ENCODE measurements at places on chromosomes 12 and 14. TPM values are rescaled to one million over a fixed set of nuclear protein-coding genes. Genes with fewer than 3 reads are reported as not detected.

Gene KLHL33
- not detected for total RNA-seq

DNA sequence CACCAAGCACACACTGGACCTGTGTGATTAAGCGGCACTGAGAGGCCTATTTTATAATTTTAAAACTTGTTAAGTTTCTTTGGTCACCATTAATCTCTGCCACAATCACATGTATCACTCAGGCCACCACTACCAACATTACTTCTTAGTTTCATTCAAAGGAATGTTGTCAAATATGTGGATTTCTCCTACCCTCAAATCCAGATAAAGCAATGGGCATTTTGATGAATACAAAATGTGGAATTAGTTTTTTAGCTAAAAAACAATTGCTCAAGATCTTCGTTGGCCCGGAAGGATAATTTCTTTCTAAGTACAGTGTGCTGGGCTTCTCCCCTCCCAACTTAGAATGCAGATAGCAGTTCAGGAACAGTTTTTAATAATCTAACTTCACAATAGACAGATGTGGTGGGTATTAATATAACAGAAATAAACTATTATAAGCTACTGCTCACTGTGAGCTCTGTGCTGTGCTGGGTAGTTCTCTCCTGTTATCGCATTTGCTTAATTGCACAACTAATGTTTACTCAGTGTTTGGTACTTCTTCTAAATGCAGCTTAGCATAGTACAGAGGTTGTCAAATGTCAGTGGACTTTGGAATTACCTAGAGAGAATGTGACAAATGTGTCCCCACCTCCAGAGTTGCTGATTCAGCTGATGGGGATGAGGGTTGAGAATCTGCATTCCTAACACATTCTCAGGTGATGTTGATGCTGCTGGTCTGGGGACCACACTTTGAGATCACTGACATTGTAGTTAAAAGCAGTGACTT lies 266.7 kb upstream of the AMIGO2 start:
- no peak for DNase-seq

DNA sequence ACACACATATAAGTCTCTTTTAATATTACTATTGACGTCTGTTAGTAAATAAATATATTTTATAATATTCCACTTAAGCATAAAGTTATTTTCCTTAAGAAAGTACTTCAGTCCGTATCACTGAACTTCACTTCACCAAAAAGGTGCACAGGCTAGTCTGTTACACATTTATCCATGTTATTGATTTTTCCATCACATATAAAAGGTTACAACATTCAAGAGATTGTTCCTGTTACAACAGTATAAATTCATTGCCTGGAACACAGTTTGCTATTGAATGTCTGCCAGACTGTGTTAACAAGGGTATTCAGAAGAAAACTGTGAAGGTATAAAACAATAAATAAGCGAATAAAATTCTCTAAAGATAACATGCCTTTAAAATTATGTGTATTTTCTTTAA lies 175.9 kb downstream of the NTS start:
- no peak for DNase-seq

Gene KRT77
- total RNA-seq: not detected

Gene RPS6KL1
- total RNA-seq: 0.80 TPM

Gene ZNF219
- total RNA-seq: 19.1 TPM

DNA sequence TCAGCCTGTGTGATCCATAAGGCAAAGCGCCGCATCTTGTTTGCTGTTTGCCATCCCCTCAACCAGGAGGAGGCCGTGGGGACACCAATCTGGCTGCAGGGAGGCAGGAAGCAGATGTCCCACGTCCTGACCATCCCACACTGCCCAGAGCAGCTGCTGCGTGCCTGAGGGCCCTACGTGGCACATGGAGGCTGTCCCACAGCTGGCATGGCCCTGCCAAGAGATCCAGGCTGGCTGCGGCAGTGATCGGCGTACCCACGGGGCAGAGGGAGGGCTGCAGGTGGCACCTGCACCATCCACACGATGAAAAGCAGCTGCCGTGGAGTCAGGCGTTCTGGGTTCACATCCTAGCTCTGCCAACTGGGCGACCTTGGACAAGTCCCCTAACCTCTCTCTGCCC lies 42.0 kb downstream of the NCOR2 start:
- peak; percentile 97 for DNase-seq

- no peak for DNase-seq
Measured at GRCh38 chr12:81079280-81080076, 1.6 kb downstream of the ACSS3 start.

- no peak for DNase-seq
Measured at GRCh38 chr12:1059162-1059561, 68.1 kb downstream of the ERC1 start.

DNA sequence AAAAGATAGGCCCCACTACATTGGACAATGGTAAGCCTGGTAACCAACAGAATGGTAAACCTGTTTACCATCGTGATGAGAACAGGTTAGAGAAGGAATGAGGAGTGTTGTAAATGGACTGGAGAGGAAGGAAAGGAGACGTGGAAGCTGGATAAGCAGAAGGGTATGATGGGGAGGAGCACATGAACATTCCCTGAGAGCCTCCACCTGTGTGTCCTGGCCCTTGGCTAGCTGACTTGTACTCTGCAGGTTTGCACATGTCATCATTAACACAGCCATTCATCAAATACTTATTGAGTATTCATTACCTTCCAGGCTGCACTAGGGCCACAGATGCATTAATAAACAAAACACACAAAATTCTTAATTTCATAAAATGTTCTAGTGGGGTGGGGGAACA lies 4.3 kb upstream of the IL26 start:
- no peak for DNase-seq

Gene ARHGAP9
- 0.23 TPM for total RNA-seq

Gene CHURC1
- total RNA-seq: 55.4 TPM

DNA sequence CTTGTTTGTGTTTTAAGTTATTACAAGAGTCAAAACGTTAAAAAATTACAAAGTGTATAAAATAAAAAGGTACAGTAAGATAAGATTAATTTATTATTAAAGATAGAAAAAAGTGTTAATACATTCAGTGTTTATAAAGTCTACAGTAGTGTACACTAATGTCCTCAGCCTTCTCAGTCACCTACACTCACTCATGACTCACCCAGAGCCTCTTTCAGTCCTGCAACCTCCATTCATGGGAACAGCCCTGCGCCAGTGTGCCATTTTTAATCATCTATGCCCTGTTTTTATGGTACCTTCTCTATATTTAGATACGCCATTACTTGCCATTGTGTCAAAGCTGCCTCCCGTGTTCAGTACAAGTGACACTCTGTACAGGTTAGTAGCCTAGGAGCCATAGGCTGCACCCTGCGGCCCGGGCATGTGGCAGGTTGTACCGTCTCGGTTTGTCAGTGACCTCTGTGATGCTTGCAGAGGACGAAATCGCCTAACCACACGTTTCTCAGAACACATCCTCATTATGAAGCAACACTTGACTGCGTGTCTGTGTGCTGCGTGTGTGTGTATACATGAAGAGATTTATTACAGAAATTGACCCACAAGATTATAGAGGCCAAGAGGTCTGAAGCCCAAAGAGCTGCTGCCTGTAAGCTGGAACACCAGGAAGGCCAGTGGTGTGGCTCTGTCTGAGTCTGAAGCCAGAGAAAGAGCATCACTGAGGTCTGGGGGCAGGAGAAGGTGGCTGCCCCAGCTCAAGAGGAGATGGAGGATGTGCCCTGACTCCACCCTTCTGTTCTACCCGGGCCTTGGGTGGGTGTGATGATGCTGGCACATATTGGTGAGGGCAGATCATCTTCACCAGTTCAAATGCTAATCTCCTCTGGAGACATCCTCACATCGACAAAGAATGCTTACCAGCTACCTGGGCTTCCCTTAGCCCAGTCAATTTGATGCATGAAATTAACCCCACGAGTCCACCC lies 116.6 kb upstream of the C14orf180 start:
- peak; percentile 2 for DNase-seq

DNA sequence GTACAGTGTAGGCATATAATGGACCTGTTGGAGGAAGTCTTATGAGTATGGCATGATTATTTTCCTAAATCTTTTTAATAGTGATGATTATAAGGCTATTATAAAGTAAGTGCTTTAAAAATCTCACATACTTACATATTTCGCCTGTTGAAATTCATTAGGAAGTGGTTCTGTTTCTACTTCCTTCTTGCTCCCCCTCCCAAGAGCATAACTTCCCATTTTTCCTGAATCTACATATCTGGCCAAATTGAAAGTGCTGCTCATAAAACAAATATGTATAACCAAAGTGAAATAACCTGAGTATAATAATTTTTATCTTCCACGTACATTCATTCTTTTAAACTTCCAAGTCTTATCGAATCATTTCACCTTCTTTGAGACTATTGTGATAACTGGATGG lies 455.6 kb upstream of the SEL1L start:
- no peak for DNase-seq

Gene CIT
- total RNA-seq: 42.6 TPM

DNA sequence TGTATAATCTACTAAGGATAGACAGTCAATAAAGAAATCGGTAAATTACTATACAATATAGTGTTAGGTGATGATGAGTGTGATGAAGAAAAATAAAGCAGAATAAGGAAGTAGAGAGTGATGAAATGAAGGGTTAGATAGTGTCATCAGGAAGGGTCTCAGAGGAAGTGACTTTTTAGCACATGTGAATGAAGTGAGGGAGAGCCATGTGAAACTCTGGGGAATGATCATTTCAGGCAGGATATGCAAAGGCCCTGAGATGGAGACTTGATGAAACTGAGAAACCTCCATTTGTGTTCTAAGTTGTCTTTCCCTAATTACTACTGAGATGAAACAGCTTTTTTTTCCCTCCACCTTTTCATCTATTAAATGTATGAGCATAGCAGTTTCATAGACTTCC lies 19.4 kb upstream of the GNPTAB start:
- DNase-seq: no peak

All from LHCN-M2 (cell line).